Fibroblast of gingiva (primary cell): ENCODE measurements at places on chromosomes 3 and 15.

DNA sequence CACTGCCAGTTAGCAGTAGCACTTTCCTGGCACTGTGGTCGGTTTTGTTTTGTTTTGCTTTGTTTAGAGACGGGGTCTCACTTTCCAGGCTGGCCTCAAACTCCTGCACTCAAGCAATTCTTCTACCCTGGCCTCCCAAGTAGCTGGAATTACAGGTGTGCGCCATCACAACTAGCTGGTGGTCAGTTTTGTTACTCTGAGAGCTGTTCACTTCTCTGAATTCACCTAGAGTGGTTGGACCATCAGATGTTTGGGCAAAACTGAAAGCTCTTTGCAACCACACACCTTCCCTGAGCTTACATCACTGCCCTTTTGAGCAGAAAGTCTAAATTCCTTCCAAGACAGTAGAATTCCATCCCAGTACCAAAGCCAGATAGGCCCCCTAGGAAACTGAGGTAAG lies 22.6 kb downstream of the CLDN18 start:
- DNase-seq: no peak

GRCh38 chr15:60496853-60497252 lies 17.9 kb upstream of the ICE2 start:
- no peak for DNase-seq

DNA sequence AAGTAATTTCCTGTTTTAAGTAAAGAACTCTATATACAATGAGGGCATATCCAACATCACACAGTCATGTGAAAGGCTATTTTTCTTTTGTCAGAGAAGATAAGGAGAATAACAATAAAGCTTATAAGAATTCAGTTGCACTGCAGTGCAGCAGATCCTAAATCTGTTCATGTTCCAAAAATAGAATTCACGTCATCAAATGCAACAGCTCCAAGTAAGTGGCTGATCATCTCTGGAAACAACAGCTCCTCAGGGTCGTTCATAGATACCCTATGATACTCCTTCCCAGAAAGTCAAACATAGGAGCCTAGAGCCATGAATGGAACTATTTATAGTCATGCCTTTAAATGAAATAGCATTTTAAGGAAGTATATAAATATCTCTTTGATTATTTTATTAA lies 100.2 kb downstream of the FMN1 start:
- DNase-seq: no peak

- peak; percentile 46 for DNase-seq
Measured at GRCh38 chr3:126259411-126260391, 79.3 kb upstream of the ALDH1L1 start.

- DNase-seq: no peak
Measured at GRCh38 chr3:10375296-10376053, 54.6 kb upstream of the SEC13 start.

- peak; percentile 79 for DNase-seq
Measured at GRCh38 chr3:194135806-194136518, at the start of gene HES1. TSS of gene HES1 (plus strand) at chr3:194136148. CDS start at chr3:194136381, 233 bp downstream.

GRCh38 chr3:116836286-116836685 lies 126.7 kb downstream of the TUSC7 start:
- no peak for DNase-seq

DNA sequence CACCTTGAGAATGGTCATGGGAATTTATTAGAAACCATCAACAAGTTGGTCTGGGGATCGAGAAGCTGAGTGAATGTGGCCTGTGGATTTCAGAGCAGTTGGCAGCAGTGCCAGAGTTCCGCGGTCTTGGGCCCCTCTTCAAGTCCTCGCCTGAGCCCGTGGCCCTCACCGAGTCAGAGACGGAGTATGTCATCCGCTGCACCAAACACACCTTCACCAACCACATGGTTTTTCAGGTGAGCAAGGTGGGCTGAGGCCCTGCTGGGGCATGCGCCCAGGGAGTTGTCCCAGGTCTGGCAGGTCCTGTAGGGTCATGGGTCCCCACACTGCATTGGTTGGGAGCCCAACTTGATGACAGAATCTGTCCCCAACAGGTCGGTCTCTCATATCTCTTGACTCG lies 7.0 kb upstream of the HMCES start:
- no peak for DNase-seq

DNA sequence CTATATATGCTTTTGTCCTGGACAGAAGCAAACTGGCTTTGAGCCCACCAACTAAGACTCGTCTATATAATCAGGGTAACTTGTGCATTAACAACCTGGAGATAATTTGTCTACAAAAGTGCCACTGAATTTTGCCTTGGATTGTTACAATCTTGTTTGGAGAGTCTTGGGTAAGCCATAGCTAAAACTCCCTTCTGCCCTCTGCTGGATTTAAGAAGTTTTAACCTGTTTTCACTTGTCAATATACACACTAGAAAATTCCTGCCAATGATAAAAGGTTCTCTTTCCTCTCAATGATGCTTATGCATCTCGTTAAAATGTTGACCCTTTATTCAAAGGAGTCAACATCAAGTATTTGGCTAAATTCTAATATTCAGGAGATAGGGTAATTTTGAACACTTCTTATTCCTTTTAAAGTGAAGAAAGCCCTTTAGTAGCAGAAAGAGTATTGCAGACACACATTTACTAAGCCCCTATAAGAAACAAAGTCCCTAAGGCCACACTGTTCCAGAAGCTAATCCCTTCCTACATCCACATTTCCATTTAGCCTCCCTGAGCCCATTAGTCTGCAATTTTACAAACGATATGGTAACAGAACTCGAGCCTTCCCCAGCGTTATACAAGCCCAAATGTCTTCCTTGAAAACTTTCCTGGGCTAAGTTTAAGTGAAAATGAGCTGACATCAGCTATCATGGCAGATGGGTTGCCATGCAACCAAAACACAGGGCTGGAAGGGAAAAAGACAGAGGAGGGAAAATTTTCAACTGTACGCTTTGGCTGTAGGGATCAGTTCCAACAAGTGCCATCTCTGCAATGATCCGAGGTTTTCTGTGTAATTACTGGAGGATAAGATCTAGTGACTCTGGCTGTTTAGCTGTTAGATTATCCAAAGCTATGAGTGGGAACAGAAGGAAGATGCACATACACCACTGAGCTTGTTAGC lies 75.9 kb upstream of the FGF12 start:
- DNase-seq: peak; percentile 54

DNA sequence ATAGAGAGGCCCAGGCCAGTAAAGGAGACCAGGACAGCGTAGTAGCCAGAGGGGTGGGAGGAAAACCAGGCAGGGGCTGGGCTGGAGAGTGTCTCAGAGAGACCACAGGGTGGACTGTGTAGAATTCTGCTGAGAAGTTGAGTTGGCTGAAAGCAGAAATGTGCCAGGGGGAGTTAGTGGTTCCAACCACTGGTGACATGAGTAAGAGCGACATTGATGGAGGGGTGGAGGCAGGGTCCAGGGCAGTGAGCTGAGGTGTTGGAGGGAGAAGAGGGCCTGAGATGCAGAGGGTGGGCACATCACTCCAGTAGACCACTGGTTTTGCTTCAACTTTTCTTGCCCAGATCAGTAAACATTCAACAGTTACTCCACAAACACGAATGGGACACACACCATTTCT lies 106.5 kb downstream of the ASB7 start:
- no peak for DNase-seq

GRCh38 chr3:41362638-41363559 lies 163.6 kb downstream of the CTNNB1 start:
- DNase-seq: no peak

DNA sequence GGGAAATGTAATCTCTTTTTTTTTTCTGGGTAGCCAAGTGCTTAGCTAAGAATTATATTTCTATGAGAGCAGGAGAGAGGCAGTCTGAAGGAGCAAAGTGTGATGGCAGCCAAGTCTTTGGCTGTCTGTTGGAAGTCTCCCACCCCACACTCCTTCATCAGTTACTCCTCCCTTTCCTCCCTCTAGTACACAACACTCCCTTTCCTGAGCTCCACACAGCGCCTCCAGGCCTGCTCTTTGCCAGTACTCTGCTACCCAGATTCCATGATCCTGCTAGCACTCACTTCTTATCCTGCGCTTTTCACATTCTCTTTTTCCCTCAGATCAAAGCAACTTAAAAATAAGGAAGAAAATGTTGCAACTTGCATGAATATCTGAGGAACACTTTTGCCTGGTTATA lies 37.4 kb upstream of the SNRK start:
- no peak for DNase-seq

- DNase-seq: no peak
Measured at GRCh38 chr3:176757429-176757828, 439.9 kb downstream of the TBL1XR1 start.

- no peak for DNase-seq
Measured at GRCh38 chr15:31473385-31474058, 146.9 kb downstream of the KLF13 start.

DNA sequence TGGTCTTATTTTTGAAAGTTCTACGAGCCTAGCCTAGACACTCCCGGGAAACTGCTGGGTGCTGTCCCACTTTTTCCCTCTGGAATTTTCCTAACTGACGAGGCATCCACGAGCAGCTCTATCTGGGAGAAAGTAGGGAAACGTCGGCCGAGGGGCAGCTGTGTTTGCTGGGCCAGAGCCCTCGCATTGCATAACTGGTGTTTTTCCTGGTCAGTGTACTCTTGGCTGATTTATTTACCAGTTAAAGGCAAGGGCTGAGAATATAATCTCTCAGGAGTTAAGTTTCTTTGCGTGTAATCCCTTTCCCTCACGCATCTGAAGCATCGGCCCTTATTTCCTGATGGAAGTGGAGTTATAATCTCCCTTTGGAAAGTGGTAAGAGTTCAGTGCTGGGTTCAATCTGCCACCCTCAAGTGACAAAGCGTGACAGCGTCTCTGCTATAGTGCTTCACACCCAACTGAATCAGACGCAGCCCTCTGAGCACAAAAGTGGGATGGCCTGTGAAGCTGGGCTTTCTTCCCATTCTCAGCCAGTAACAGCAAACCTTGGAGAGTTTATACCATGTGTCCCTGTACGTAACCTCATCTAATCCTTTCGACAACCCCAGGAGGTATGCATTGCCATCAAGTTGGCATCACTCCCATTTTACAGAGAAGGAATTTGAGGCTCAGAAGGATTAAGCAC lies 311.5 kb downstream of the RORA start:
- DNase-seq: no peak

DNA sequence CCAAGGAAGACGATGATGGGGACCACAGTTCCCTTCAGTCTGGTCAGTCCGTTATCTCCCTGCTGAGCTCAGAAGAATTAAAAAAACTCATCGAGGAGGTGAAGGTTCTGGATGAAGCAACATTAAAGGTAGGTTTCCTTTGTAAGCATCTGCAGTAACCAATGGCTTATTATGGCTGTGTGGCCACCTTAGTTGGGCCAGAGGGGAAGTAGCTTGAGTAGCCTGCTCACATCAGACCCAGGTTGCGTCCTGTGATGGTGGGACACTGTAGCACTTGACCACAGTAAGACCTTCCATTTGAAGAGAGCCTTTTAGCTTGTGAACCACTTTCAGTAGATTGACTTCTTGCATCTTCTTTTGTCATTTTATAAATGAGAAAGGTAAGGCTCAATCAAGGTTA lies 22.6 kb downstream of the STARD5 start:
- DNase-seq: no peak

DNA sequence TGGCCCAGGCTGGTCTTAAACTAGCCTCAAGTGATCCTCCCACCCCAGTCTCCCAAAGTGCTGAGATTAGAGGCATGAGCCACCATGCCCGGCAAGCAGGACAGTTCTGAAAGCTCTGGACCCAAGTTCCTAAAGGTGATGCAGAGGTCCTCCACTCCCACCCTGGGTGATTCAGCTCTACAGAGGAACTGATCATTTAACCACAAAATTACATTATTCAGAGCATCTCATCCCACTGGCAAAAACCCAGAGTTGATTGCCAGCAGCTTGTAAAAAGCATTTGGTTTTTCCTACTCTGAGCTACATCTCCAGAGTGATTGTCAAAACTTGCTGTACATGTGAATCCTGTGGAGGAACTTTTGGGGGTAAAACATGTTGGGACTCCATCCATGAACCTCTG lies 60.2 kb downstream of the SLTM start:
- peak; percentile 51 for DNase-seq

DNA sequence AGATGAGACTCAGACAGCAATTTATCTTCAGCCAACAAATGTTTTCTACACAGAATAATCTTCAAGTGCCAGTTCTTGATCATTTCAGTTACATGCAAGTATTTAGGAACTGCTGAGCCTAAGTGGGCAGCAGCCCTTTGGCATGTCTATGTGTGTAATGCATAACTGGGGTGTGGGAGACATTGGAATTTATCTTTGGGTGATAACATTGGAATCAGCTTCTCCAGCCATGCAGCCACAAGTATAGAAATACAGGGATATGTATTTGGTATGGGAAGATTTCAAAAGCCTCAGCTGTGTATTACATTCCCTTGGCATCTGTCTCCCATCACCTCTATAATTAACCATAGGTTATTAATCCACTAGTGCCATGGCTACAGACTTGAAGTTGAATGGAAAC lies 63.4 kb upstream of the FOXP1 start:
- DNase-seq: no peak

DNA sequence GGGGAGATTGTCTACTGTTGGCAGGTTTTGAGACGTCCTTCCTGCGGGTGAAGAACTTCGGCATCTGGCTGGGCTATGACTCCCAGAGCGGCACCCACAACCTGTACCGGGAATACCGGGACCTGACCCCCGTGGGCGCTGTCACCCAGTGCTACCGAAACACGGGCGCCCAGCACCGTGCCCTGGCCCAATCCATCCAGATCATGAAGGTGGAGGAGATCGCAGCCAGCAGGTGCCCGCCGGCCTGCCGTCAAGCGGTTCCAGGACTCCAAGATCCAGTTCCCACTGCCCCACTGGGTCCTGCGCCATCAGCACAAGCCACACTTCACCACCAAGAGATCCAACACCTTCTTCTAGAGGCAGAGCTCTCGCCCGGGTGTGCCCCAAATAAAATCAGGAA lies 194.9 kb upstream of the EPHA6 start:
- no peak for DNase-seq

DNA sequence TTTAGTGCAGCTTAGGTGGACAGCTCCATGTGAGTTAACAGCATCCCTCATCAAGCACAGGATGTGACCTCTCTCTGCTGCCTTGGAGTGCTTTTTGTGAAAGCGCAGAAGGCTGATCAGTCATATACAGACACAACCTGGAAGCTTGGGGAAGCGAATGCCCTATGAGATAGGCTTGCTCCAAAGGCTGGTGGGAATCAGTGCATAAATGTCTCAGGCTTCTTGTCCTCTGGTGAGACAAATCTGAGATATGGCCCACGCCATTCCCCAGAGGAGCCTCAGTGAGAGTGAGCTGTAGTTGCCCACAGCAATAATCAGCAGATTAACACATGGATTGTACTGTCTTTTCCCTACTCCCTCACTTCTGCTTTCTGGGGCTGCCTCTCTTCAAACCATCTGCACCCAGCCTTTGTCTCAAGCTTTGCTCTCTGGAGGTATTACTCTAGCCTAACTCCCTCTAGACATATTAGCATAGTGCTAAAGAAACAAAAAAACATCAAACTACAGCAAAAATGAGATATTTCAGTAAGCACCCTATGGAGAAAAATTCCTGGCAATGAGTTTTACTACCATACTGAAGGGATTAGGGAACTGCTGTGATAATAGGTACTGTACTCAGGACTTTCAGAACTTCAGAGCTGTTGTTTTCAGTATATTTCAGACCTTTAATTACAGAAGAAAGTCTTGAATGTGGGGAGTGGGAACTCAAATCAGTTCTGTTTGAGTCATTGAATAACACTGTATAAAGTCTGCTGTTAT lies 113.7 kb downstream of the OXSM start:
- DNase-seq: no peak

- DNase-seq: no peak
Measured at GRCh38 chr3:11878837-11879236, 32.2 kb upstream of the TAMM41 start.
